ENCODE measurements at places on chromosomes 16 and 17.
A peak's percentile ranks its signal among the peaks of the same experiment; 100 is the strongest.

- peak; percentile 59 for DNase-seq
Measured at GRCh38 chr17:35312790-35313711, 60.4 kb downstream of the SLFN11 start.

DNA sequence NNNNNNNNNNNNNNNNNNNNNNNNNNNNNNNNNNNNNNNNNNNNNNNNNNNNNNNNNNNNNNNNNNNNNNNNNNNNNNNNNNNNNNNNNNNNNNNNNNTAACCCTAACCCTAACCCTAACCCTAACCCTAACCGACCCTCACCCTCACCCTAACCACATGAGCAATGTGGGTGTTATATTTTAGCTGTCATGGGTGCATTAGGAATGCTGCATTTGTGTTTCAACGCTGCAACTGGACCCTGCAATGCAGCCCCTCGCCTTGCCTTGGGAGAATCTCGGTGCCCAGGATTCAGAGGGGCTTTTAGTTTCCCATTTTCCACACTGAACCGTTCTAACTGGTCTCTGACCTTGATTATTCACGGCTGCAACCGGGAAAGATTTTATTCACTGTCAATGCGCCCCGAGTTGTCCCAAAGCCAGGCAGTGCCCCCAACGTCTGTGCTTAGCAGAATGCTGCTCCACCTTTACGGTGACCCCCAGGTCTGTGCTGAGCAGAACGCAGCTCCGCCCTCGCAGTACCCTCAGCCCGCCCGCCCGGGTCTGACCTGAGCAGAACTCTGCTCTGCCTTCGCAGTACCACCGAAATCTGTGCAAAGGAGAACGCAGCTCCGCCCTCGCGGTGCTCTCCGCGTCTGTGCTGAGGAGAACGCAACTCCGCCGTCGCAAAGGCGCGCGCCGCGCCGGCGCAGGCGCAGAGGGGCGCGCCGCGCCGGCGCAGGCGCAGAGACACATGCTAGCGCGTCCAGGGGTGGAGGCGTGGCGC is 43.3 kb downstream of the POLR3K start:
- DNase-seq, result no peak

DNA sequence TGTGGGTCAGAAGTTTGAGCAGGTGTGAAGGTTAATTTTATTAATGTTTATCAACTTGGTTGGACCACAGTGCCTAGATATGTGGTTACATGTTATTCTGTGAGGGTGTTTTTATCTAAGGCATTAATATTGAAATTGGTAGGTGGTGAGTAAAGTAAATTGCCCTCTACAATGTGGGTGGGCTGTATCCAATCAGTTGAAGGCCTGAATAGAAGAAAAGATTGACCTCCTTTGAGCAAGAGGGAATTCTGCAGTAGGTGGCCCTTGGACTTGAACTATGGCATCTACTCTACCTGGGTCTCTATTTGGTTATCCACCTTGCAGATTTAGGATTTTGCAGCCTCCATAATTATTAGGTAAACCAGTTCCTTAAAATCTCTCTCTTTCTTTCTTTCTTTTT is 356.8 kb upstream of the EEF2KMT start:
- DNase-seq, result no peak

GRCh38 chr17:52532373-52532772 is 373.9 kb upstream of the CA10 start:
- no peak for DNase-seq
